ENCODE measurements at places on chromosomes 3 and 15.

- ATAC-seq = no peak
Observed at GRCh38 chr15:100725121-100726069, 123.0 kb downstream of the ASB7 start.

- ATAC-seq = no peak
Observed at GRCh38 chr15:49135342-49135857, 20.0 kb downstream of the COPS2 start.

- ATAC-seq = no peak
Observed at GRCh38 chr3:156298014-156298413, 177.6 kb downstream of the KCNAB1 start.

DNA sequence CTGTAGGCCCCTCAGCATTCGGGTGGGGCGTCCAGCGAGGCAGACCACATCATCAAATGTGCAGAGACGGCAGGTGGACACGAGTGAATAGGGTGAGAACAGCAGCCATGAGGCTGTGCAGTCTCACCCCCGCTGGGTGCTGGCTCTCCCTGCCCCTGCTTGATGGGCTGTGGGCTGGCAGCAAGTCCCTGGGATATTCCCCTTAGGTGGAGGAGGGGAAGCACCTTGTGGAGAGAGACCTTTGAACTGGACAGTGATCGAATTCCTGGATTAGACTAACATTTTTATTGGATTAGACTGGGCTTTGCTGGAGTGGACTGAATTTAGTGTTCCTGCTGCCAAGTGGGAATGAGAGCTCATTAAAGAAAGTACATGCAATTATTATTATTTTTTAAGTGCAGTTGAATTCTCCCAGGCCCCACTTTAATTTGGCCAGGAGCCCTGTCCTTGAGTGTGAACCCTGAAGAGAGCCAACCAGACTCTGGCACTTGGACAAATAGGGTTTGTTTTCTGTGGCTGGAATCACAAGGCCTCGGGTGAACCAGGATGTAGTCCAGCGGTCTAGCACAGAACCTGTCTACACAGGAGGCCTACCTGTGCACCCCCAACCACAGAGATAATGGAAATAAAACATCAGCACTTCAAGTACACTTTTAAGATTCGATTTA is 193.1 kb downstream of the ABHD5 start:
- no peak for ATAC-seq

DNA sequence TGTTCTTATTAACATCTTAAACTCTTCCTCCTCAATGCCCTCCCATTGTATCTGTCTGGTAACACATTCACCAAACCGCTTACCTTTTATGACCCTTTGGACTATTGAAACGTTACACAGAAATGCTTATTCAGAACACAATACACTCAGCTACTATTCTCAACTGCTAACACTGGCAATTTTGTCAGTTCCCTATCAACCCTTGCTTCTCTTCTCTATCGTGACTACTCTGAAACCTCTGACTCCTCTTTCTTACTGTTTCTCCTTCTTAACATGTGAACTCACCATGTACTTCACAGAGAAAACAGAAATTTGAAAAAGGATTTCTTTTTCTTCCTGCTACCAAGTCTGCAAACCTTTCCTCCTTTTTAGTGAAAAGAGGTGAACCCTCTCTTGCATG is 232.9 kb upstream of the GPR149 start:
- ATAC-seq = no peak

DNA sequence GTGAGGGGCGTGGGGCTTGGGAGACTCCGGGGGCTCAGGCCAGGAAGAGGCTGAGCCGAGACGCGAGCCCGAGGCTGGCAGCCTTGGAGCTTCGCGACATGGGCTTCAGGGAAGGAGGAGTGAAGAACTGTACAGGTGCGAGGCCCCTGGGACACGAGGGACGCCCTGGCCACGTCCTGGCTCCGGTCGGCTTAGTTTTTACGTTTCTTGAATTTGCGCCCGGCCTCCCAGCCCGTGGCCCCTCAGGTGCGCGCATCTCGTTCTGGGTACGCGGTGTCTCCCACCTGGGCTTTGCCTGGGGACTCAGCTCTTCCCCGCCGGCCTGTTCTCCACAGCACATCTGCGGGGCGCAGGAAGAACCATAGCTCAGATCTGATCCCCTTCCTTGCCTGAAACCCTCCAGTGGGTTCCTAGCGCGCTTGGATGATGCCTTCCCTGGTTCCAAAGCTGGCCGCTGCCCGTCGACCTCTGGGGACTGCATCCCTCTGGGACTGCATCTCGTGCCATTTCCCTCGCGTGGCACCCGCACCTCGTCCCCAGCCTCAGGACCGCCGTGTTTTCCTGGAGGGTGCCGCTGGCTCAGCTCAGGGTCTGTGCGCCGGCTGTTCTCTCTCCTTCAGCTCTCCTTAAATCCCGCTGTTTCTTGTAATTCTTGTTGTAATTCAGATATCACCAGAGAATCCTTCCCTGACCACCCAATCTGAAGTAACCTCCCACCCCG is 614 bp downstream of the CHCHD6 start:
- no peak for ATAC-seq

DNA sequence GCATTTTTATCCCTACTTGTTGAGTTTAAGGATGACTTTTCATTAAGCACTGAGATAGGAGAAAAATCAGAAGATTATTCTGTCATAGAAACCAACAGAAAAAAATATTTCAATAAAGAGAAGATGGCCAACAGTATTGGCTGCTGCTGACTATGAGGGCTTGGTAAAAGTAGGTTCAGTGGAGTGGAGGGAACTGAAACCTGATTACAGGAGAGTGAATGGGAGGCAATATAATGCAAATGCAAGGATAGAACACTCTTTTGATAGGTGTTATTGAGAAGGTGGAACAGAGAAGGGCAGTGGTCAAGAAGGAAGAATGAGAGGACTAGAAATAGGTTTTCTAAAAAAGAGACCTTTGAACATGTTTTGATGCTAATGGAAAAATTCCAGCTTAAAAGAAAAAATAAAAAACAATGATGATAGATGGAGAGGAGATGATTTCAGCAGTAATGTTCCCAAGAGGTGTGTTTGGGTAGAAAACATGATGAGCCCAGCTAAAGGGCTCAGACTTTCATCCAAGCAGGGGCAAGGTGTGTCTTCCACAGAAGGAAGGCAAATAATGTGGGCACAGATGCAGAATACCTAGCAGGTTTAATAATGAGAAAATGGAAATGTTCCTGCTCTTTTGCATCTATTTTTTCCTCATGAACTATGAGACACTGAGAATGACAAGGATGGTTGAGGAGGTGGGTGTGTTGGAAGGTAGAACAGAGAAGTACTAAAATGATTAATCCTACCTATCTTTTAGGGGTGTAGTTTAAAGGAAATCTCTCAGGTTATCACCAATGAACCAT is 397.9 kb upstream of the GOLIM4 start:
- no peak for ATAC-seq

DNA sequence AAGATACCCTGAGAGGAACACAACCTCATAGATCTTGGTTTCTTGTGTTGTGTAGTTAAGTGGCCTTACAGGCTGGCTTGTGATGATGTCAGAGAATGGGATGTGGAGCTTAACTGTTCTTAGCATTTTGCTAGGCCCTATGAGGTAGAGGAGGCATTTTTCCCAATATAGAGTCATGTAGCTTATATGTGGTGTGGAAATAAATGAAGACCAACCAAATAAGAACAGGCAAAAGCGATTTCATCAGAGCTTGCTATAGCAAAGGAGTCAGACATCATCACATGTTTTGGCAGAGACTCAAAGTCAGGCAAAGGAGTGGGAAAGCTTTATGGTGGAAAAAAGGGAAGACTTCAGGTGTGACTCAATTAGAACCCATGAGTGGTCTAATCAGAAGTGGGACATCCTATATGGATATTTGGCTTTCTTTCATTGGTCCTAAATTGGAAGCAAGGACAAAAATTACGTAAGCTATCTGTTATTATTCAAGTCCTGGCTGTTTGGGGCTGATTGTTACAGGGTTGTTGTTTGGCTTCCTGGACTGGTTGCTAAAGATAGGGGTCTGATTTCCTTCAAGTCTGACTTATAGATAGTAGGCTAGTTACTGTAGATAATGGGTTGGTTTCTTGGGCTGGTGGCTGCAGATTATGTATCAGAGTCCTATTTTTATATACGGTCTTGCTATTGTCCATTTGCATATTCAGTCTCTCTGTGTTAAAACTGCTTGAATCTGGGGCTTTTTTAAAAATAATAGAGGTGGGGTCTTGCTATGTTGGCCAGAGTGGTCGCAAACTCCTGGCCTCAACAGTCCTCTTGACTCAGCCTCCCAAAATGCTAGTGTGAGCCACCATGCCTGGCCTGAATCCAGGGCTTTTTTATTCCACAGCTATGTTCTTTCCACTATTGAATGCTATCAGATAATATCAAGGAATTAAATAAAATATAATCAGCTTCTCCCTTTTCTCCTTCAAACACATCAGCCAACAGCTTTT is 30.3 kb upstream of the SETD2 start:
- no peak for ATAC-seq

GRCh38 chr3:45123030-45123429 is 23.1 kb downstream of the CDCP1 start:
- peak; percentile 9 for ATAC-seq

- ATAC-seq = no peak
Observed at GRCh38 chr15:31930967-31931366, 99.3 kb upstream of the CHRNA7 start.

DNA sequence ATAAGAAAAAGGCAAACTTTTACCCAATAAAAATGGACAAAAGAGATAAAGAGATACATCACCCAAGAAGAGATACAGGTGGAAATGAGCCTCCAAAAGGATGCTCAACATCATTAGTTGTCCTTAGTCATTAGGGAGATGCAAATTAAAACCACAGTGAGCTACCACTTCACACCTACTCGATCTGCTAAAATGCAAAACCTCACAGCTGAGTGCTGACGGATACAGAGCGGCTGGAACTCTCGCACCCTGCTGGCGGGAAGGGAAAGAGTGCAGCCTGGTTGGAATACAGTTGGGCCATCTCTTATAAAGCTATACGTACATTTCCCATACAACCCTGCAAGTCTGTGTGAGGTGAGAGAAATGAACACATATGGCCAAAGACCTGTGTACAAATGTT is 78.5 kb upstream of the PRR20G start:
- no peak for ATAC-seq

GRCh38 chr15:59327942-59328341 is 44.7 kb downstream of the MYO1E start:
- ATAC-seq = no peak

DNA sequence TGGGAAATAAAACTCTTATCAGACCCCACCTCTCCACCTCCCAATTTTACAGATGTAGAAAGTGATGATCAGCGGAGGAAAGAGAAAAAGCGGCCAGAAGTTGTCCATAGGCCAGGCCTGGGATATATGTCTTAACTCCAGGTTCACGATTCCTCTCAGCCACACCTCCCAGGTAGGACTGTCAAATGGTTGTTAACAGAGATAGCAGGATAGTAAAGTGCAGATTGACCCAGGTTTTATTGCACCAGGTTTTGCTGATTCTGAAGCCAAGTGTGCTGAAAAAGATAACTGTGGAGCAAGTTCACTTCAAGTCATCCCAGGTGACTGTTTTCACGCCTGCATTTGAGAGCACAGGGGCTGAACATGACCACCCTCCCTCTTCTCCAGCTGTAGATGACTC is 36.1 kb downstream of the LSM3 start:
- ATAC-seq = no peak

GRCh38 chr15:77773903-77774302 is 141.2 kb upstream of the LINGO1 start:
- no peak for ATAC-seq

DNA sequence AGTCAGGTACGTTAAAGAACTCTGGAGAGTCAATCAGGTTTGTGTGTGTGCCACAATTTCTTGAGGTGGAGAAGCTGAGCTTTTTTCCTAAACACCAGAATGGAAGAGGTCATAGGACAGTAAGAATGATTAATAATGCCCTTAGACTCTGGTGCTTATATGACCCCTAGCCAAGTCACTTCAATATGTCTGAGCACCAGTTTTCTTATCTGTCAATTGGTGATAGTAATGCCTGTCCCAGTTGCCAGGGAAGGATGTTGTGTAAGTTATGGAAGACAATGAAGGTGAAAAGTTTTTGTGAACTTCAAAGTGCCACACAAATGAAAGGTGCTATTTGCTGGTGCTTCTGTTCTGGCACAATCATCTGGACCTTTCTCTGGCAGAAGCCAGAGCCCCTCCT is 22.2 kb upstream of the DLG1 start:
- ATAC-seq = no peak

DNA sequence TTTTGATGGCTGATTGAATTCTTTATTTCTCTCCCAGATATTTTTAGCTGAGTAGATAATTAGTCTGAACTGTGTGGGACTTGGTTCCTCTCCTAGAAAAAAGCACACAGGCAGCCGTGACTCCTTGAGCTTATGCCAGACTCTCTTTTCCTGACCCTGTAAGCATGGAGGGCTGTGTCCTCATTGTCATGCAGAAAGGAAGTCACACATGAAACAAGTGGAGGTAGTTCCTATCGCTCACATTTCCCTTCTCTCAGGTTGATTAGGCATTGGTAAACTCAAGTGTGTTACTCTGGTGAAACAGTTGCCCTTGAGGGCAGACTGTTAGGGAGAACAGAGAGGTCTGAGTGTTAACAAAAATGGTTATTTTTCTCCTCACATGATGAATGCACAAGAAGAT is 6.3 kb upstream of the RTP4 start:
- ATAC-seq = no peak

- ATAC-seq = peak; percentile 63
Observed at GRCh38 chr3:37700466-37701248, 161.0 kb upstream of the CTDSPL start.

- no peak for ATAC-seq
Observed at GRCh38 chr15:61420546-61420945, 191.4 kb upstream of the RORA start.

- no peak for ATAC-seq
Observed at GRCh38 chr3:170760174-170760526, 109.8 kb downstream of the RPL22L1 start.

- no peak for ATAC-seq
Observed at GRCh38 chr3:145079436-145079835, 1081.5 kb downstream of the PLOD2 start.

GRCh38 chr3:67384760-67385397 is 269.5 kb downstream of the SUCLG2 start:
- ATAC-seq = peak; percentile 53

DNA sequence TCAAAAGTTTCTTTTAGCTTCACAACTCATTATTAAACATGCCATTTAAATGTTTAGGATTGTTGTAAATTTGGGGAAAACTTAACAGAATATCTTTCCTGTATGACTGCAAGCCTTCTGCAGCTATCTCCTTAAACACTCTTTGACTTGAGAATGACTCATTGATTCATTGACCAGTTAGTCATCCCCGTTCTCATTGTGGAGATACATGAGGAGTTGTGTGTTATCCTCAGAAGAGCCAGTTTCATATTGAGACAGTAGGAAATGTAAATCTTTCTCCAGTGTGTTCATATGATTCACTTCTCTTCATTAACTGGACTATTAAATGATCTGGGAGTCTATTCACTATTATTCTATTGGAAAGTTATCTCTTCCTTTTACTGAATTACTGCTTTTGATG is 83.0 kb downstream of the CRYGS start:
- ATAC-seq = no peak

- ATAC-seq = no peak
Observed at GRCh38 chr3:7734456-7734855, 767.2 kb upstream of the LMCD1 start.

DNA sequence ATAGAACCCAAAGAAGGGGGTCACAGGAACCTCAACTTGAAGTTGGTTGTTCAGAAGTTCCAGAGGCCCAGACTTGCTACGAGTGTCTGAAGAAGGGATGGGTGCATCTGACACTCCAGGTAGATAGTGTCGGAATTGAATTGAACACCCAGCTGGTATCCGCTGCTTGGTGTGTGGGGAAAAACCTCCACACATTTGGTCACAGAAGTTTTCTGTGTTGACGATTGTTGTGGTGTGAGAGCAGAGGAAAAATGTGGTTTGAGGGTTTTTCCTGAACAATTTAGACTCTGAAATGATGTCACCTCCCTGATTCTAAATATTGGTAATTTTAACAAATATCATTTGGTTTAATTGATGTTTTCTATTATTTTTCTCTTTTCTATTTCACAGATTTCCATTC is 218.8 kb upstream of the CTNNB1 start:
- ATAC-seq = no peak
